ENCODE measurements at places on chromosomes 16 and 17.

DNA sequence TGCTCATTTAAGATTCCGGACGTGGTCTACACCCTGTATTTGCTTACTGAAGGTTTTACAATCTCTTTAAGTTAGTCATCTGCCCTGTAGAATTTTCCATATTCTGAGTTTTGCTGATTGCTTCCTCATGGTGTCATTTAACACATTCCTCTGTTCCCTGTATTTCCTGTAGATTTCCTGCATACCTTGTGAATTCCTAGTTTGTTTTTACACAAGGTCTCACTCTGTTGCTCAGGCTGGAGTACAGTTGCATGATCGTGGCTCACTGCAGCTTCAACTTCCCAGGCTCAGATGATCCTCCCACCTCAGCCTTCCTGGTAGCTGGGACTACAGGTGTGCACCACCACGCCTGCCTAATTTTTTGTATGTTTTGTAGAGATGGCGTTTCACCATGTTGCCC is 66.8 kb downstream of the CMIP start:
- no peak for DNase-seq

GRCh38 chr17:11986942-11987329 is 10.3 kb downstream of the ZNF18 start:
- DNase-seq = no peak

- no peak for DNase-seq
These were observed 18.4 kb downstream of the BLMH start for GRCh38 chr17:30273373-30273772.

DNA sequence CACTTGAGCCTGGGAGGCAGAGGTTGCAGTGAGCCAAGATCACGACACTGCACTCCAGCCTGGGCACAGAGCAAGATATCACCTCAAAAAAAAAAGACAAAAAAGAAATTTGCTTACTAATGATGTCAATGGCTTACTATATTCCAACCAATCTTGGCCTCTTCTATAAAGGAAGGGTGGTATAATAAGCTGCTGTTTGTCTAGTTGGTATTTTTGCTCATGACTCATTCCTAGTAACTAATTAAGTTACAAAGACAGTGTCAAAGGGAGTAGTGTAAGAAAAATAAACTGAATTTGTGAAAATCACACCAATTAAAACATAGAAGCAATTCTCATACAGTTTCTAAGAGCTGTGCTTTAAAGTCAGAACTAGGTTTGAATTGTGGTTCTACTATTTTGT is 82.5 kb downstream of the NLK start:
- no peak for DNase-seq

GRCh38 chr16:4265676-4266075 is 7.1 kb downstream of the TFAP4 start:
- no peak for DNase-seq

DNA sequence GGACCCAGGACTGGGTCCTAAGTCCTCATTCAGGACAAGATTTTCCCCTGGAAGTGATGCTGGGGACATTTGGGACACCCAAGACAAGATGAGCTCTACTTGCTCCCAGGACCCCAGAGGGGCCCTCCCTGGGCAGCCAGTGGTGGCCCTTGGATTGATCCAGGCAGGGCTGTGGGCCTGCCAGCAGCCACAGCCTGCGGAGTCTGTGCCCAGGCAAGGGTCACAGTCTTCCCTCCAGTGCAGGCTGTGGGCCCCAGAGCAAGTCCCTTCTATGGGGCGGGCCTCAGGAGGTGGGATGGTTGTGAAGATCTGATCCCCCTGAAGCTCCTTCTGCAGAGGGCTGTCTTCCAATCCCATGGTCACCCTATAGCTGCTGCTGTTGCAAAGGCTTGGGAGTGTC is 12.6 kb downstream of the CA7 start:
- no peak for DNase-seq

DNA sequence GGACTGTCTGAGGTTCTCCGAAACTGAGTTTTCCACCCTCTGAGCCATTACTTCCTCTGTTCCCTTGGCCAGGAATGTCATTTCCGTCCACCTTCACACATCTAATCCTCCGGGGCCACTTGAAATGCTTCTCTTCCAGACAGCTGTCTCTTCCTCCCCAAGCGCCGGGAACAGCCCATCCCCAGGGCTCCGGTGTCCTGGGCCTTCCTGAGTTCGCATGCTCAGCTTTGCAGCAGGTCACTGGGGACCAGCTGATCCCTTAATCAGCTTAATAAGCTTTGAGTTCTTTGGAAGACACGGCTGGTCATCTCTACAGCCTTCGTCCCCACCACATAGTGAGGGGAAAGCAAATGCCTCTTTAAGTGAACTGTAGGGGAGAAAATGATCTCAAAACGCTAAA is 123.4 kb downstream of the DYNLRB2 start:
- no peak for DNase-seq

- no peak for DNase-seq
These were observed 114.5 kb upstream of the C17orf78 start for GRCh38 chr17:37261286-37261685.

- DNase-seq = no peak
These were observed 27.4 kb downstream of the WIPI1 start for GRCh38 chr17:68429881-68430280.

DNA sequence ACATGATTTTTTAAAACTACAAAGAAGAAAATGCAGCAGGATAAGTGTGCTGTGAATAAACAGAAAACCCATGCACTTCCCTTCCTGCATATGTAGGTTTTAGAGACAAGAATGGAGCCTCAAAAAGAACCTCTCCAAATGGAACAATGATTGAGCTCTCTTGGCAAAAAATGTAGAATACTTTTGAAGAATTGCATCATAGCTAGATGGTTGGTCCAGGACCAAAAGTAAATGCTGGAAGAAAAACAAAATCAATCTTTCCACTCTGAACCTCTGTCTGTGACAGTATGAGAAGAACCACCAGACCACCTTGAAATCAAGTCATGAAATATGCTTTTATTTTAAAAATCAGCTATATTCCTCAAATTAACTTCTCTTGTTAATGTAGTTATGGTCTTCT is 17.5 kb downstream of the HELZ start:
- no peak for DNase-seq

GRCh38 chr17:64447526-64447925 is 1.4 kb upstream of the MILR1 start:
- DNase-seq = no peak

DNA sequence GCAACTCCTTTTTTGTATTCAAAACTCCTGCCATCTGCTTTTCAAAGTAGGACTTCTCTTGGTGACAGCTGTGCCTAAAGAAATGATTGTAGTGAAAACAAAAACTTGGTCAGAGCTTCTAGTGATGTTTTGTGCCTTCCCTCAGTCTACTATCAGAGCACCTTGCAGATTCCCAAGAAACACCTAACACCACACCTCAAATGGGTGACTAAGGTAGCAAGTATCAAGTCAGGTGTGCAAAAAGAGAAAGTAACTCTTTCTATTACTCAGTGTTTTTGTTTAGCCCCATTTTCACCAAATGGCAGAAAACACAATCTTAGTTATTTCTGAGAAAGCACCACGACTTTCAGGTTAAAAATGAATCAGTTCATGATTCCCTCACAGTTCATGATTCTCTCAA is 2.0 kb upstream of the PMFBP1 start:
- DNase-seq = no peak

Measured in suppressor macrophage (primary cell).